ENCODE measurements at places on chromosomes 7 and 10. TPM values are rescaled to one million over a fixed set of nuclear protein-coding genes. Genes with fewer than 3 reads are reported as not detected.

- no peak for DNase-seq
Measured at GRCh38 chr7:131652934-131653333, 96.5 kb upstream of the PODXL start.

Gene VSTM4
- 0.29 TPM for total RNA-seq

Gene COL17A1
- total RNA-seq: 1.7 TPM

GRCh38 chr7:94355454-94355853 lies 39.2 kb upstream of the COL1A2 start:
- no peak for DNase-seq

- no peak for DNase-seq
Measured at GRCh38 chr10:130470286-130470685, 334.1 kb downstream of the GLRX3 start.

DNA sequence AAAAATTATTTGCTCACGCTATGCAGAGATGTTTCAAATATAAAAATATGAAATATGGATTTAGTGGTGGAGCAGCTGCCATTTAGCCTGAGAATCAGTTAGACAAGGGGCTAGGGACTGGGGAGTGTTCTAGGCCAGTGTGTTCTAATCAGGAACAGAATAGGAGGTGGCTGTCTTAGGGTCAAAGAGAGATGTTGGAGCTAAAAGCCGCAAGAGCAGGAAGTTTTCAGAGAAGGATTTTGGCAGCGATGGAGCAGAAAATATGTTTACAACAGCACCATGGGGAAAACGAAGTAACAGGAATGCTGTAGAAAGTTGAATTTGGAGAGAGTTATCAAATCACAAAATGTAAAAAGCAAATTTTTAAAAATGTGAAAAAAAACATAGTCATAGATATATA lies 314.0 kb upstream of the SEMA3A start:
- DNase-seq: no peak
